Activated CD4-positive, CD25-positive, alpha-beta regulatory T cell treated with anti-CD3 and anti-CD28 coated beads, Interleukin-2, amount 50 U/mL, for 72 hours (primary cell): ENCODE measurements at places on chromosomes 3 and 15.

DNA sequence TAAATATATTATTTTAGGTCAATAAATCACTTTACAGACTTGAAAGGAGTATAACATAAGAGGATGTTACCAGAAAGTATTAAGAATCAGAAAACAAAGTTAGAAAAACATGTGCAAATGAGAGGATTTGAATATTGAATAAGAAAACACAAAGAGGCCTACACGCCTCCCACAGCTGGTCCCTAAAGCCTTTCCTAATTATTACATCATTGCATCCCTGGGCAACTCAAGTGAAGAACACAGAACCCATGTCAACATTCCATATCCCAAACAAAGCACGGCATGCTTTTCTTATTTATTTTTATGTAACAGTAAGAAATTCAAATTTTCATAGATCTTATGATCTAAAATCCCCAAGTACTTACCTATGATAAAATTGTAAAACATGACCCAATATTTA is 61.2 kb downstream of the HERC1 start:
- DNase-seq, result no peak

GRCh38 chr3:23685541-23686258 is 120.1 kb upstream of the UBE2E1 start:
- no peak for DNase-seq

- DNase-seq, result no peak
Measured at GRCh38 chr15:76866716-76867321, 38.3 kb downstream of the SCAPER start.

GRCh38 chr15:31265090-31265870 is 61.4 kb upstream of the KLF13 start:
- DNase-seq, result no peak

DNA sequence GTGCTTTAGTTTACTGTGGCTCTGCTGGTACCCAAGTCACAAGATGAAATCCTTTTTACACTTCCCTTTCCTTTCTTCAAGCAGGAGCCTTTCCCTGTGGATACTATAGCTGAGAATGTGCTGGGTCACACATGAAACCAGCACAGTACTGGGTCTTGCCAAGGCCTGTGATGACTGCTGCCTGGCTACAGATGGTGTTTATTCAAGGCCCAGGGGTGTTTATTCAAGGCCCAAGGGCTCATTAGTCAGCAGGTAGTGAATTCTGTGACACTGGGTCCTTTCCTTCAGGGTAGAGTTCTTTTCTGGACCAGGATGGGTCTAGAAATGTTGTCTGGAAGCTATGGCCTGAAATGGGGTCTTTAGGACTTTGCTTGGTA is 99.4 kb downstream of the SH3GL3 start:
- no peak for DNase-seq

GRCh38 chr3:158026236-158026635 is 80.0 kb downstream of the SHOX2 start:
- DNase-seq, result no peak

DNA sequence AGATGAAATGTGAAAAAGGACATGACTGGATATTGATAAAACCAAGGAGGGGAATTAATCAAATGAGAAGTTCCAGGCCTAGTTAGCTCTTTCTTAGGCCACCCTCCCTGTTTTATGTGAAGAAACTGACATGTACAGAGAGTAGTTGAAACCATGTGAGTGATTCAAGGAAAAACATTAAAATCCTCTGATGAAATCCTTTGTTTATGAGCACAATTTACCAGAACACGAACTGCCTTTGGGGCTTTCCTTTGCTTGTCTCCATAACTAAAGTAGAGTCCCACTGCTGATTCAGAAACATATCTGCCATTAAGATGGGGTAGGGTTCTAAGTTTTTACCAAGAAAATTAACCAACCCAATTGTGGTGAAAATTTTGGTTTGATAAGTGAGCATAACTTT is 558.3 kb downstream of the NR2F2 start:
- DNase-seq, result no peak

DNA sequence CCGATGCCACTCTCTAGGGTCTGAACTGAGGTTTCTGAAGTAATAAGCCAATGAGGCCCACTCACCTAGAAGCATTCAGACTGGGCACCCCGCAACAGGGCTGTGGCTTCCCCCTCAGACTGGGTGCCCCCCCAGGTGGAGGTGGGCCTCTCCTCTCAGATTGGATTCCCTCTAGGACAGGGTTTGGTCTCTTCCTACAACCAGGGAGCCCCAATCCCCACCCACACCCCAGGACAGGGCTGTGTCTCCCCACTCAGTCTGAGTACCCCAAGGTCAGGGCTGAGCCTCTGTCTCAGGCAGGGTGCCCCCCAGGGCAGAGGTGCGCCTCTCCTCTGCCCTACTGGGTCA is 27.7 kb downstream of the PTH1R start:
- no peak for DNase-seq

- DNase-seq, result no peak
Measured at GRCh38 chr3:130430266-130430665, 84.8 kb downstream of the COL6A5 start.

DNA sequence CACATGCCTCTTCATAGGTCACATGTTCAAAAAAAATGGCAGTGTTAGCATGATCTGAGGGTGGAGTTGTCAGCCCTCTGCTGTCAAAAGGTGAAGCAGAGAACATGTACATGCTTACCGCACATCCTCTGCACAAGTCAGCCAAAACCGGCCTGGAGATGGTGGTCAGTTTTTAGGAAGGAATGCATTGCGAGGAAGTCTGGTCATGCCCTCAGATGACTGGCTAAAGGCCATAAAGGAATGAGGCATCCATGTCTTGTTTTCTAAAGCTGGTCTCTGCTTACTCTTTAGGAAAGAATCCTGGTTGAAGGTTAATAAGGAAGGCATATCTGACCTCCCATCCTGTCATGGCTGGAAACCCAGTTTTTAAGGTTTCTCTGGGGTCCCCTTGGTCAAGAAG is 292.0 kb upstream of the CCDC54 start:
- DNase-seq, result no peak

DNA sequence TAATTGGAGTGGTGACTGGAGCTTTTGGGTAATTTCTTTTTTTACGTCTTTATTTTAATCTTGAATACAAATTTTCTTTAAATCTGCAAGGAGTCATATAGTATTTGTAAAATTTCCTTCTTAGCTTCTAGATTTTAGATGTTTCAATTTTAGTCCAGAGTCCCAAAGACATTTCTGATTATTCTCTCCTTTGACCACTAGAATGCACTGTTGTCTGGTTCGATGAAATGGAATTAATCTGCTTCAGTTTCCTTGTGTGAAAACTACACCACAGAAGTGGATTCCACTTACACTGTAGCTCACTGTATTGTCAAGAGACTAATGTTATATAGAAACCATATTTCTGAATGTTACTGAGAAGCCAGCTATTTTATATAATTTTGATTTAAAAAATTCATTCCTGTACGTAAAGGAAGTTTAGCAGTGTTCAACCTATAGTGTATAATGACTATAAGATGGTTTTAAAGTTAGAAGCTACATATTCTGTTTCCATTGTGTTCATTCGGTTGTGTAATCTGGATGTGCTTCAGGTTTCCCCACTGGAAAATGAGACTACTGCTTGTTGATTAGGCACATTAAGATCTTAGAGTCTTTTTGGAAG is 6.1 kb downstream of the GRAMD1C start:
- DNase-seq, result no peak

- no peak for DNase-seq
Measured at GRCh38 chr3:65914032-65914739, 124.5 kb downstream of the MAGI1 start.

- DNase-seq, result peak; percentile 36
Measured at GRCh38 chr3:58206406-58207011, 4.3 kb downstream of the DNASE1L3 start.

GRCh38 chr3:190586631-190587011 is 72.7 kb downstream of the IL1RAP start:
- peak; percentile 40 for DNase-seq

GRCh38 chr3:146589899-146590508 is 15.1 kb downstream of the PLSCR5 start:
- DNase-seq, result no peak

DNA sequence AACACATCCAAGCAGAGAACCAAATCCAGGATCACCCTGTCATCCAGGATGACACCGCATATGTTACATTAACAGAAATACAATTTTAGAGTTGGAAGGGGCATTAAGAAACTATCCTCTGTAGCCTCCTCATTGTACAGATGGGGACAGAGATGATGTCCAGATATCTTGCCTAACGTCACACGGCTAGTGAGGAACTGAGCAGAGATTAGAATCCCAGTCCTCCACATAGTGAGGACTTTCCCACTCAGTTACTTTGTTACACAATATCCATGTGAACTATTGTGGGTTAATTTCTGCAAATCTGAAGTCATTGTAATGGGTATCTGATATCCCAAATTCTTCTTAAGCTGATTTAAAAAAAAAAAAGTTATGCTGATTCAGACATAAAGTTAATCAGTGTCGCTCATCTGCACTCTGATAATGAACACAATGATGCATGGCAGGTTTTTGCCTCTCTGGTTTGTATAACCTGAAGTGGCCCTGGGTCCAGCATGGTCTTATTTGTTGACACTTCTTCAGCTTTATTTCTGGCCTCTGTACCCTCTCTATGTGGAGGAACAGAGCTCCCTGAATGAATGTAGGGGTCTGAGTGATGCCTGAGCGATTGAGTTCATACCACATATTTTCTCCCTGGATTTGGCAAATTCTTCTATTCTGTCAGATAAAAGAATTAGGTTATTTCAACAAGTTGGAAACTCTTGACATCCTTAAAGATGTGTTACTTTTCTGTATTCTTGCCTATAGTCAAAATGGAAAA is 76.0 kb upstream of the LIMD1 start:
- DNase-seq, result no peak

- no peak for DNase-seq
Measured at GRCh38 chr3:14202874-14203520, 24.4 kb downstream of the LSM3 start.

DNA sequence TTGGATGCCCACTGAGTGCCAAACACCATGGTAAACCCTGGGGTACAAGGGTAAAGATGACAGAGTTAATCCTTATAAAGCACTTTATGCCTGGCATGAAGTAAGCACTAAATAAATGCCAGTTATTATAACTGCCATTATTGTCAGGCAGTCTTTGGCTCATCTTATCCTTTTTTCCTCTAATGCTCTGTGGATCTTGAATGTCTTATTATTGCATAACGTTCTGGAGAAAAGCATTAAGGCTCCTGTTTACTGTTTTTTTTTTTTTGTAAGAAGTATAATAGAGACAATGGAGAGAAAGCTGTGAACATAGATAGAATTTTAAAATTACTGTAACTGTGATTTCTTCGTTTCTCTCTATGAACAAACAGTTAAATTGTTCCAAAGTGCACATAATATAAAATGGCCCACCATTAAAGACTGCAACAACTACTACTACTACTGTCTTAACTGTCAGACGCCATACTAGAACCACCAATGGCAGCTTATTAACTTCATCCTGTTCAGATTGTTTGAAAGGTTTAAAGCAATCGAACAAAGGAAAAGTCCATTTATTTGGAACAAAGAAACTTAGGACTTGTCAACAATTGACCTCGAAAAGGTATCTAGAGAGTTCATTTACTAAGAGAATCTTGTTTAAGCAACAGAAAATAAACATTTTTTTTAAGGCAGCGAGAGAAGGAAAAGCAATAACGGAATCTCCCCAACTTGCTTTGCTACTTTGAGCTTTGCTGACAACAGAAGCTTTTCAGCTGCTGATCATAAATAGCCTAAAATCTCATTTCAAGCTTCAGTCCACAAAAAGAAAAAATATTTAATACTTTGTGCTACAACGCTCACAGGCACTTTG is 520.7 kb downstream of the ROBO1 start:
- DNase-seq, result no peak

DNA sequence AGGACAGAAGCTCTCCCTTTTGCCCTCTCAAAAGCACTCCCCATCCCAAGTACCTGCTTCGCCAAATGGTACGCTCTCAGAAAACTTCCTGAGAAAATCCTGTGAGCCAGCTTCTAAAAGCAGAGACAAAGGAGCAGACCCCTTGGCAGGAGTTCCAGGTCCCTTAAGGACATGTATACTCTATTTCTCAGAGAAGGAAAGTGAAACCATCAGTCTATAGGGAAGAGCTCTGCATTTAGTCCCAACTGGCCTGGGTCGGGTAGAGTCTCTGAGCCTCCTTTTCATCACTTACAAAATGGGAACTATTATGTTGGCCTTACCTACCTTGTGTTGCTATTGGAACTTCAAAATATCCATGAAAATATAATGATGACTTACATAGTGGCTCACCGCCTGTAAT is 19.7 kb downstream of the DAPK2 start:
- DNase-seq, result no peak

GRCh38 chr15:85276508-85276907 is 103.9 kb upstream of the AKAP13 start:
- DNase-seq, result no peak

GRCh38 chr15:73991260-73991659 is 835 bp downstream of the STOML1 start:
- DNase-seq, result no peak

- no peak for DNase-seq
Measured at GRCh38 chr15:44682211-44682610, 18.7 kb upstream of the SPG11 start.

GRCh38 chr3:115666920-115667737 is 43.8 kb downstream of the GAP43 start:
- no peak for DNase-seq

DNA sequence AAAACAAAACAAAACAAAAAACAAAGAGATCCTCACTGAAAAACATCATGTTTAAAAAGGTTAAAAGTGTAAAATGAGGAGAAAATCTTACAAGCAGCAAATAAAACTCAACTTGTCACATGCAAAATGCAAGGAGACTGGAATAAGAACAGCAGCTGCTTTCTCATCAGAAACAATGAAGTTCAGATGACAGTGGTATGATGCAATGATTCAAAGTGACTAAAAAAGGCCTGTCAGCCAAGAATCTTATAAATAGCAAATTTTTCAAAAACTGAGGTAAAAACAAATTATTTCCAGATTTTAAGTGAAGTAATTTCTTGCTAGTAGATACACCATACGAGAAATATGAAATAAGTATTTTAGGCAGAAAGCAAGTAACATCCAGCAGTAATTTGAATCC is 68.6 kb upstream of the EPHA3 start:
- DNase-seq, result no peak

- DNase-seq, result no peak
Measured at GRCh38 chr15:86570738-86571137, 491.1 kb downstream of the AGBL1 start.

- DNase-seq, result no peak
Measured at GRCh38 chr3:29853841-29854397, 573.0 kb downstream of the RBMS3 start.

DNA sequence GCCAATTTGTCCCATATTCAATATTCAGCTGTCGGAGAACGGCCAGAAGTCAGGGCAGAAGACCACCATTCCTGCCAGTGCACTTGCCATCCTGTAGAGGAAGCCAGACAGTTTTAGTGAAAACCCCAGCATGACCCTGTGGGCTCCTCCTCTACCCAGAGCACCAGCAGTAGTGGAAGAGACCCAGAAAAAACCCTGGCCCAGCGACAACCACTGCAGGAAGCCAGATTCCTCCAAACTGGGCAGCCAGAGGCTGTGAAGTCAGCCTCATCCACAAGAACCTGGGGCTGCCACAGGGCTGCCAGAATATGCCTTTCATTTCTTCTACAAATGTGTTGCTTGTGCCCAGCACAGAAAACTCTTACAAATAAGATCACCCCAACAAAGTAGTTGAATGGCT is 67.3 kb downstream of the HMCES start:
- DNase-seq, result no peak

GRCh38 chr15:35874260-35874905 is 328.4 kb upstream of the DPH6 start:
- DNase-seq, result no peak
